ENCODE measurements at places on chromosomes 13 and 19. TPM values are rescaled to one million over a fixed set of nuclear protein-coding genes. Genes with fewer than 3 reads are reported as not detected.

Gene OR4F17
- not detected for polyA plus RNA-seq

Gene OR7C1
- 0.10 TPM for polyA plus RNA-seq

Gene EFNA2
- not detected for polyA plus RNA-seq

Gene ACP5
- 24.4 TPM for polyA plus RNA-seq

Gene KEAP1
- 46.1 TPM for polyA plus RNA-seq

Gene FBN3
- not detected for polyA plus RNA-seq

Gene TNFSF13B
- 0.11 TPM for polyA plus RNA-seq

Gene ZNF419
- polyA plus RNA-seq: 6.3 TPM

Gene C19orf33
- 445 TPM for polyA plus RNA-seq

Gene PGLYRP1
- not detected for polyA plus RNA-seq

Gene SNRNP70
- 106 TPM for polyA plus RNA-seq

Gene TRAPPC6A
- 14.2 TPM for polyA plus RNA-seq

Gene KCTD12
- polyA plus RNA-seq: 25.3 TPM

Gene ZIK1
- 2.3 TPM for polyA plus RNA-seq

Measured in mammary epithelial cell (primary cell).